Hepatocyte (in vitro differentiated cells): ENCODE measurements at places on chromosomes 1 and 21.

- DNase-seq, result no peak
Observed at GRCh38 chr1:92907949-92908684, 53.1 kb downstream of the DIPK1A start.

DNA sequence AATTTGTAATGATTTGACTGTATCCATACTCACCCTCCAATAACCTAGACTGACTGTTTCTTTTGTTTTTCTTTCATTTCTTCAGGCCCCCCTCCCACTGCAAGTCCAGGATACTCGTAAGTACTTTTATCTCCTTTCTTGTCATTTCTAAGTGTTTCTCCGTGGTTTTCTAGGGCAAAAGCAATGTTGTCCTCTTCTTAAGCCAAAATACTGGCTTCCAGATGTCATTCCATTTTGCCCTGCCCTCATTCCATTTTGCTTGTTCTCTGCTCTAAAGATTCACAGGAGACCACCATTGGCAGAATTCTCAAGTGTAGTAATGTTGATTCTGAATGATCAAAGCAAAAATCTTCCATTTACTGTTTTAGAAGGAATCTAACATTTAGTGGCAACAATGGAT, 152.8 kb upstream of the UBE2U start:
- no peak for DNase-seq

DNA sequence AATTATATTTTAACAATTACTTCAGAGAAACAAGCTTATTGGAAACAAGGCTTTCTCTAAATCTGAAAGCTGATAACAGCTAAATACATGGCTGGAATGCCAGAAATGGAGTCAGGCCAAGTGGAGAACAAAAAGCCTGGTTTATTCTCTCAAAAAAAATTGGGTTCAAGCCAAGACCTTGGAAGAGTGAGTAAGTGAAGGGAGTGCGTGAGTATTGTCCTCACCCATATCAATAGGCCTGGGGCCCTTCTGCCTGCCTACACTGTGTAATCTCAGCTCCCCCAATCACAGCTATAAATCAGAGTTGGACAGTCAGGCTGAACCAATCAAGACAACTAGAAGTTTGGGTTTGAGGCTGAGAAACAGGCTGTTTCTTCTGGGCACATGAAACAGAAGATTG, 7.4 kb downstream of the KYAT3 start:
- DNase-seq, result peak; percentile 48

- no peak for DNase-seq
Observed at GRCh38 chr1:19163261-19163660, 46.8 kb downstream of the UBR4 start.

DNA sequence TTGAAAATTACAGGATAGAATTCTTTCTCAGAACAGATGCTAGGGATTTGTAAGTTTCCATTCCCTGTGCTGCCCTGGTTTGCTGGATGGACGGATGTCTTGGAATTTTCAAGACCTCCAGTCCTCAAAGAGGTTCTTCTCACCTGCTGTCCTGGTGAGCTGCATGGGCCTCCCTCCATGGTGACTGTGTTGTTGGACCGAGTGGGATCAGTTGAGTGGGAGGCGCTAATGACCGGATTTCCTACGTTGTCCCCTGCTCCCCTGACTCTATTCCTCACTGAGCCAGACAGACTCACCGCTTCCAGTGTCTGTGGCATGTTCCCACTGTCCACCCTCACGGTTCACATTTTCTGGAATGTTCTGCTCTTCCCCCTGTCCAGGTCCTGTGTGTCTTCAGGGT, 229.8 kb downstream of the CAMTA1 start:
- no peak for DNase-seq

- no peak for DNase-seq
Observed at GRCh38 chr1:8529901-8530300, 212.0 kb downstream of the SLC45A1 start.

DNA sequence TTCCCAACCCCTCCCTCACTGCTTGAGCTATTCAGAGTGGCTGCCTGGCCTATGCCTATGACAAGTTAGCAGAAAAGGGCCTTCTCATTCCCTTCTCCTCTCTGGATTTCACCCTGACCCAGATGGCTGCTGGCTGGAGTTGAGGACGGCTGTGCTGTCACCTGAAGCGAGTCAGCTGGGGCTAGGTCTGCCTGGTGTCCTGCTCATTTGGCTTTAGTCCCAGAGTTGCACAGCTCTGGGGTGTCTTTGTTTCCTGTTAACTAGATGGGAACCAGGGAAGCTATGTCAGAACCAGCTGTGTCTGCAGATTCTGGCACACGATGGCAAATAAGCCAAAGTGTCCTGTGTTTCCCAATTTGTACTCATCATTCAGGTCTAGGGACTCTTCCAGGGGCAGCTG, 52.9 kb downstream of the CNIH3 start:
- peak; percentile 23 for DNase-seq
